ENCODE measurements at places on chromosomes 5 and 9.

DNA sequence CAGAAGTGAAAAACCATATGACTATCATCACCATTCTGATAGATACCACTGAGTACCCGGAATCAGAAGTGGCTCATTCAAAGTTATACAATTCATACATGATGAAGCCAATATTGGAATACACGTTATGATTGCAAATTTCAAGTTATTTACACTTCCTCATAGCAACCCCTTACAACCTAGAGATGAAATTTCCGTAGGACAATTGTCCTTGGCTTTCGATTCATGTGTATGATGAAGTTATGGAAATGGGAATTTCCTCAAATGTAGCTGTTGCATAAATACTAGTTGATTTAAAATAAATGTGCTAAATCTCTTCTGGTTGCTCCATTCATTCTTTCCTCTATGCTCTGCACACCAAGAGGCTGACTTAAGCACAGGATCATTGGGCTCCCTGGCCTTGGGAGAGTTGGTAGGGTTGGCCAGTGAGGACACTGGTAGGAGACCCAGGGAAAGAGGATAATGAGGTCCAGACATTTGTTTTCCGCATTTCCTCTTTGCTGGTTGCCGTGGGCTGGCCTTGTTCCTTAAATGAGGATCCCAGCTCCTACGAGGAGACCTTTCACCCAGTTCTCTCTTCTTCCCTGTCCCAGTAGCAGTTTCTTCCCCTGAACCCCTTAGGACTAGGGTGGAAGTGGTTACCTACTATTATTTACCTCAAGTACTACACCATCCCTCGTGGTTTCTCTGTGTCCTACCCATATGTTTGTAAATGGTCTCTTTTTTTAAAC is 90.3 kb downstream of the ZNF474 start:
- no peak for DNase-seq

DNA sequence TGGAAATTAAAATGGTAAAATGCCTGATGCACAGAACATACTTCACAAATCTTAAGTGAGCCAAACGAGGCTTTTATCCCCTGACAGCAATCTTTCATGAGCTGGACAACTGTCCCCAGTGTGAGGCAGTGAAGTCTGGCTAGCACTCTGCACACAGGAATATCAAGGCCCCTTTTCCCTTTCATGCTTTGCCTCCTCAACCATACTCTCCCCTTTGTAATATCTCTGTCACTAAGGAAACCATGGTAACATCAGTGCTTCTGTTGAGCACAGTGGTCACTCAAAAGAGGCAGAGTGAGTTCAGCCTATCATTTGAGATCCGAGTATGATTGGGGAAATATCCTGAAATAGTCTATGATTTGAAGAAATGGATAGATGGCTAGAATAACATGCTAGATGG is 318.3 kb downstream of the ENC1 start:
- DNase-seq, result no peak

- no peak for DNase-seq
Observed at GRCh38 chr9:76412638-76413037, 18.4 kb upstream of the RFK start.

DNA sequence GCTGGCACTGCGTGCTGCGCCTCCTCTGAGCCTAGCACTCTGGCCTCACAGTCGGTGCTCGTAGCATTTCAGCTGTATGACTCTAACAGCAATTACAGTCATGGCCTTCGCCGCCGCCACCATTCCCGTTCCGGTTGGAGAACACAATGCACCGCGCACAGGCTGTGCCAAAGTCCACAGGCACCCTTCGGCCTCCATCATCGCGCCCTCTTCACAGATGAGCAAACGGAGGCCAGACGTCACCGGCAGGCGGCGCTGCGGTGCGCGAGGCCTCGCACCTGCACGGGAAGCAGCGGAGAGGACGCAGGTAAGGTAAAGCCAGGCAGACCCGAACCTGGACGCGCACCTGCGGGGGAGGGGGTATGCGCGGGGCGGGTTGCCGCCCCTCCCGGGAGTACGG is 128.9 kb downstream of the BARX1 start:
- DNase-seq, result peak; percentile 29

GRCh38 chr5:151141535-151141934 is 16.0 kb downstream of the ANXA6 start:
- no peak for DNase-seq

Measured in hematopoietic multipotent progenitor cell treated with erythropoietin and hydrocortisone succinate and interleukin-3 and kit ligand, for 6 days (in vitro differentiated cells).